ENCODE measurements at places on chromosomes 16 and 17.

GRCh38 chr17:42362245-42362961 lies 25.8 kb downstream of the STAT3 start:
- DNase-seq, result no peak

DNA sequence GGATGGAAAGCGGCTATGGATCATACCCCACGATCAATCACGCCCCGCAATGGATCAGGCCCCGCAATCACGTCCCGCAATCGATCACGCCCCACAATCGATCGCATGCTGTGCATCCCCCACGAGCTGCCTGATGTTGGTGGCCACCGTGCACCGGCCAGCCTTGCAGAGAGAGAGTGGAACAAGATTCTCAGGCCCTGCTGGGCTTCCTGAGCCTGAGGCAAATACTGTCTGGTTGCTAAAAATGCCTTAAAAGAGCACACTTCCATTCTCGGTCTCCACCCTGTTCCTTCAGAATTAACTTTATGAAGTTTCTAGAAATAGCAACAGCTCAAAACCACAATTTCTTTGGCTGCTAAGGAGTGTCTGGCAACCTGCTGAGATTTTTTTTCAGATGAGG lies 81.5 kb downstream of the VPS53 start:
- DNase-seq, result no peak

DNA sequence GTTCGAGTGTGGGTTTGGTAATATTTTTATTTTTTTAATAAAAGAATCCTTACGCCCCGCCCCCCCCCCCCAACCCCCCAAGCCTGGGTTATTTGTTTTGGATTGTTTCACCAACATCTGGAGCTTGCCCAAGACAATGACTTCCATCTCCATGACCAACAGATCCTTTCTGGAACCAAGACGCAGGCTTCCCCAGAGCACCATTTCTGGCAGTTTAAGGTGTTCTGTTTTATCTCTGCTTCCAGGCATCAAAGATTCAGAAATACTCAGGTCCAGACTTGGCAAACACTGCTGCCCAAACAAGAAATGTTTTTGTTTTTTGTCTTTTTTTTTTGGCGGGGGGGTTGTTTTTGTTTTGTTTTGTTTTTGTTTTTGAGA lies 56.1 kb downstream of the PLXDC1 start:
- DNase-seq, result no peak

- DNase-seq, result no peak
These were observed 393.7 kb upstream of the DYNLRB2 start for GRCh38 chr16:80147026-80147655.

DNA sequence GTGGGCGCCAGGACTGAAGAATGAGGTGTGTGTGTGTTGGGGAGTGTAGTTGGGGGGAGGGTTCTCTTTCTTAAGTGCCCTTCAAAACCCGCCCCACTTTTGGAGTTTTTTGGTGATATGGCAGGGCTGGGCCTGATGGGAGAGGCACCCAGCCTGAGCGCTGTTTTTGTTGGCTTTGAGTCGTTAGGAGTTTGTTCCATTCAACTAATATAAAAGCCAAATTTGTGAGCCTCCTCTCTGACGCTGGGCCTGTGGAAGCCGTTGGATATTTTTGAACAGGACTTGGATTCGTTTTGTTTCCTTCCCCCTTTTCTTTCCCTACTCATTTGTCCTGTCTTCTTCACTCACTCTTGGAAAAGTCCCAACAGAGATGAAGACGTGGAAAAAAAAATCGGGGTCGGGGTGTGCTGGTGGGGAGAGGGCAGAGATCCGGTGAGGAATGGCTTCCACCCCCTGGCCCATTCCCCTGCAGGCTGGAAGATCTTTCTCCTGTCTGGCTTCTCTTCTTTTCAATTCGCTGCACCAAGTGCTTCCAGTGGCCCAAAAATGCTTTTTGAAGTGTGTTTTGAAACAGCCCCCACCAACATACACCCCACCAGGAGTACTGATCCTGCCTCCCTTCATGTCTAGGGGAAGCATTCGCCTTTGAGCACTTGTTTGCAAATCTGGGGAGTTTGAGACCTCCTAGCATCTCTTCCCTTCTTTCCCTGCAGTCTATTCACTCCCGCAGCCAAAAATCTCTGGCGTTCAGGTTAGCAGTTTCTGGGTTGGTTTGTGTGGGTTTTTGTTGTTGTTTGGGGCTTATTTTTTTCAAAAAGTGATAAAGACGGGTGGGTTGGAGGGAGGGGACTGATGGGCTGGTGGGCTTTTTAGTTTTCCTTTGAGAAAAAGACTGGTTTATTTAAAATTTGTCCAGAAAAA lies 2.6 kb downstream of the FZD2 start:
- DNase-seq, result no peak

DNA sequence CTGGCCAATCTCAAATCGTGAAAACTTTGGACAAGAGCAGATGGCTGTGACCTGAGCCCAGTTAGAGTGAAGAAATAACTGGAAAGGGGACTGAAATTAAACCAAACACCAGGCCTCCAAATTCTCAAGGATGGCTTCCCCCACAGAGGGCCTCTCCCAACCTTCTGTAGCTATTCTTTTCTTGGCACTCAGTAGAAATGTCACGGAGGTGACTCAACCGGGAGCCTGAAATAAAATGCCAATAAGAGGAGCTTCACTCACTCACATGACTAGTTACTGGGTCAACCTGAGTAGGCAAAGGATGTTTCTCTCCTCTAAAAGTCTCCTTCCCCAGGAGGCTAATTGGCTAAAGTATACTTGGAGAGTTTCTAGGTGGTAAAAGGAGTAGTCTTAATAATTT lies 230.7 kb downstream of the MAF start:
- no peak for DNase-seq

GRCh38 chr16:17173281-17173680 lies 297.5 kb downstream of the XYLT1 start:
- no peak for DNase-seq

- DNase-seq, result no peak
These were observed 2.8 kb downstream of the IRX5 start for GRCh38 chr16:54933281-54934011.

DNA sequence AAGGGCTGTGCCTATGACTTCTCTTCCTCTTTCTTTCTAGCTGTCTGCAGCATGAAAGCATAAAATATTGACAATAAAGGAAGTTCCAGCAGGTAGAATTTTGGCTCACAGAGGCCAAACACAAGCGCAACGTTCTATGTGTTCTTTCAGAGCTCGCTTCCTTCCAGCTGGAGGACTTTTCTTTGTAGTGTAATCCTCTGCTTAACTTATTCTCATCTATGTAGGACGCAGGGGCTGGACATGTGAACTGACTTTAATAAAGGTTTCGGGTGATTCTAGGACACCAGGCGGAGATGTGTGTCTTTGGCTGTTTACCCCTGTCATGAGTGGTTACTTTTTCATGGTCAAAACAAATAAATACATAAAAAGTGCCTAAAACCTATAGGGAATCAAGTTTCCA lies 191.5 kb upstream of the MAF start:
- no peak for DNase-seq

GRCh38 chr16:70290949-70291519 lies 1.7 kb upstream of the AARS1 start:
- DNase-seq, result no peak

DNA sequence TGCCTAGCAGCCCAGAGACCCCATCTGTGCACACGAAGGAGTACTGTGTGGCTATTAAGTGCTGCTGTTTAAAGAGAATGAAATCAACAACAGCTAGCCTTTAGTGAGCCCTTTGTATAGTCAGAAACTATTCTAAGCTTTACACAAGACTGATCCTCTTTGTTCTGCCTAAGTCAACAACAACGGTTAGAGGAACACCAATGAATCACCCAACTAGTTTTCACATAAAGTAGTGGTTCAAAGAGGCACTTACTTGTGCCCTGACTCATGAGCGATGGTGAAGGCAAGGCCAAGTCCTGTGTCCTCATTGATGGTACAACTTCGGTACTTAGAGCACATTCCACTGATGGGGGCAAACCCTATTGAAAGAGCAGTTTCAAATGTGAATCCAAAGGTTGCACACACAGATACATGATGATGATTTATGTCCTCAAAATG lies 75.8 kb downstream of the ADAMTS18 start:
- DNase-seq, result no peak

- DNase-seq, result no peak
These were observed 25.6 kb downstream of the PMP22 start for GRCh38 chr17:15239491-15239890.

- no peak for DNase-seq
These were observed 17.1 kb upstream of the NAGLU start for GRCh38 chr17:42518755-42519545.

DNA sequence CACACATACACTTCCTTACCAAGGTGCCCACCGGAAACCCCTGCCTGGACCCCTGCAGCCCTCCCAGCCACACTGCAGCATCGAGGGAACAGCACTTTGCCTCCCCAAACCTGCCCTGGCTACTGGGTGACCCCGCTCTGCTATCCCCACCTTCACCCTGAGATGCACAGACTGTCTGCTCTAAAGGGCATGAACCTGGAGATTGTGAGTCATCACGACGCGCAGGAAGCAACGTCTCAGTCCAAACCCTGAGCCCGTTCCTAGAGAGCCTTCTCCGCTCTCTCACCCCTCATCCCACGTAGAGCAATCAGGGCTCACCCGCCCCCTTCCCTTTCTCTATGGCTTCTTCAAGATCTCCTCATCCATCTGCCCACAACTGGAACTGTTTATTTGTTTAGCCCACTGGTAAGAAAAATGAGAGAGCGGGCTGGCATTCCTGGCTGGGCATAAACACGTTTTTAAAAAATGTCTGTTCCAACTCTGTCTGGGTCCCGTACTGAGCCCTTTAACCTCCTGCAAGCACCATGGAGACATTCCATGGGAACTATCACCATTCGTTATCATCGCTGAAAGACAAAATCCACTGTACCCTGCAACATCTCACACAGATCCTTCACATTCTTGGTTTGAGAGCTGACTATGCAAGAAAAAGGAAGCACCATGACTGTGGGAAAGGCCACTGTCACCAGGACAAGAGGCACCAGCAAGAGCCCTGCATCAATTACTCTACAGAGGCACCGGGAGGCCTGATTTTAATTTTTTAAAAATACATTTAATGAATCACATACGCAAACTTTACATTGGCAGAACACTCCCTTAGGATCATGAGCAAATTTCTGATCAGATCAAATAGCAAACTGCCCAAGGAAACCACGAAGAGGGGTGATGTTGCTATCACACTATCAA lies 28.2 kb downstream of the ZFHX3 start:
- DNase-seq, result no peak

- DNase-seq, result no peak
These were observed 386.7 kb downstream of the UTP18 start for GRCh38 chr17:51647067-51647466.

DNA sequence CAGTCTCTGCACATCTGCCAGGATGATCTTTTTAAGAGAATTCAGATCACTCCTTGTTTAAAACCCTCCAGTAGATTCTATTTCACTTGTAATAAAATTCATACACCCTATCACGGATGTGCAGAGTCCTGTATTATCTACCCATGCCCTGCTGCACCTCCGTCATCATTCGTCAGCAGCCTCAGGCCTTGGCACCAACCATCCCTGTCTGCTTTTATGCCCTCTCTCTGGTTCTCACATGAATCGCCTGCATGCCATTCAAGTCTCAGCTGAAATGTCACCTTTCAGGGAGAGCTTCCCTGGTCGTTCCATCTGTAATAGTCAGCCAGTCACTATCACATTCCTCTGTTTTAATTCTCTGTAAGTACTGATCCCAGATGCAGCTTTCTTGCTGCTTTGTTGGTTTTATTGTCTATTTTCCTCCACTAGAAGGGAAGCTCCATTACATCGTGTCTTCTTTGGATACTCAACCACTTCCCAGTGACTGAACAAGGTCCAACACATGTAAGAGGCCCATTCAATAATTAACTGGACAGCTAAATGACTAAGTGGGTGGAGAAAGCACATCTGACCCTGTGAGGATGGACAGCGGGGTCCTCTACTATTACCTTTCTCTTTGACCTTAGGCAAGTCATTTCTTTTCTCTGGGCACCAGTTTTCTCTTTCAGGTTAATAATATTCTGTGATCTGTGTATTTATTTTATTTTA lies 81.2 kb upstream of the GOT2 start:
- DNase-seq, result no peak

DNA sequence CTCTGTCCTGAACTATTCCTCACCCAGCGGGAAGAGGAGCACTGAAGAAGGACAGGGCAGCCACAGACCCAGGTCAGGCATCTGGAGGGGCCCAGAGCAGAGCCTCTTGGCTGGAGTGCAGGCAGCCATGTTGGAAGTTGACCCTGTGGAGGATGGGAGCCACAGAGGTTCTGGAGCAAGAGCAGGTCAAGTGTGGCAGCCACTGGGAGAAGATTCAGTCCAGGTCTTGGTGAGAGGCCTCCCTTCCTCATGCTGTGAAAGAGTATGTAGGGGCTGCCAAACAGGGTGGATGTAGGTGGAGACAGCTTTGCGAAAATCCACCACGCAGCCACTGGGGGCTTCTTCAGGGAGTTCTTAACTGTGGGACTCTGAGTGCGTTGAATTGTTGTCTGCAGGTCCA lies 590 bp upstream of the CD79B start:
- no peak for DNase-seq

DNA sequence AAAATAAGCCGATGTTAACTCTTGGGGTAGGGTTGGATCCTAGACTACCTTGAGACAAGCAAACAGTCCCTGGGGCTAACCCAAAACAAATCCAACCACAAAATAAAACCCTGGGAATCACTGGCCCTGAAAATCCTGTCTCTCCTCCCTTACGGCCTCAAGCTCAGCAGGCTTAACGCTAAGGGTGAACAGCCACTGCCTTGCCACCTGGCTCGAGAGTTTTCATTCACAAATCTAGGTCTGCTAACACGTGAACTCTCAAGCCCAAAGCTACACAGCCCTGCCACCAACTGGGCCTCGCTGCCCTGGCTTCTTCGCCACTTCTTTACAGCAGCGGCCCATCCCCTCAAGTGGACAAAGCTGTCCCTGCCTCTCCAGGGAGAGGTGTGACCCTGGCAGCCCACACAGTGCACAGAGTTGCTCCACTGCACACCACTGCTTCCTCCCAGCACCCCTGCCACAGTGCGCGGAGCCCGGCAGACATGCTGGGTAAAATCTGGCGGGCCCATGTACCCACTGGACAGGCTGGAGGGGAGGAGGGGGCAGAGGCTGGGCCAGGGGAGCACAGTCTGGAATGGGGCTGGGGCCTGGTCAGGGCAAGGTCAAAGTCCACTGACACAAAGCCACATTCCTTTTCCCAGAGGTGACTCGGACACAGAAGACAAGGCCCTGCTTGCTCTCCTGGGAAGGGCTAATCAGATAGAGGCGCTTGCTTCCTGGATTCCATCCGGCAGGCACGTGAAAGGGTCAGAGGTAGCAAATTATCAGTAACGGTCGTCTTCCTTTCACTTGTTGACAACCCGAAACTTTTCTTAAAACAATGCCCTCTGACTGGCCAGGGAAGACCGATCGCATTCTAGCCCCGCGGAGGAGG lies 996 bp downstream of the PCYT2 start:
- DNase-seq, result no peak
